ENCODE measurements at places on chromosomes 5 and 9.

DNA sequence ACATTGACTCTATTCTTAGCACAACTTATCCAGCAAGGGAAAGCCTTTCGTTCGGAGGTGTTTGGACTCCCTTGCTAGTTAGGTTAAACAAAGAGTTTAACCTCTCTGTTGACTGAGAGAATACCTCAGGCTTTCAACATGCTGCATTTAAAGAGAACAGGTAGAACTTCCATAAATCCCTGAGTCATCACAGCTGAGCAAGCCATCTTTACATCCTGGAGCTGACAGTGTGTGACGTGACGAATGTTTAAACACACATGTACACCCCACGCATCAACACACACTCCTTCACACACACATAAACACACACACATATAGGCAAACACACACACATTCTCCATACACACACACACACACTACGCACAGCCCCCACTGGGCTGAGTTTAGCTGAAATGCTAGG, 152.8 kb downstream of the ADAMTS12 start:
- DNase-seq: no peak

DNA sequence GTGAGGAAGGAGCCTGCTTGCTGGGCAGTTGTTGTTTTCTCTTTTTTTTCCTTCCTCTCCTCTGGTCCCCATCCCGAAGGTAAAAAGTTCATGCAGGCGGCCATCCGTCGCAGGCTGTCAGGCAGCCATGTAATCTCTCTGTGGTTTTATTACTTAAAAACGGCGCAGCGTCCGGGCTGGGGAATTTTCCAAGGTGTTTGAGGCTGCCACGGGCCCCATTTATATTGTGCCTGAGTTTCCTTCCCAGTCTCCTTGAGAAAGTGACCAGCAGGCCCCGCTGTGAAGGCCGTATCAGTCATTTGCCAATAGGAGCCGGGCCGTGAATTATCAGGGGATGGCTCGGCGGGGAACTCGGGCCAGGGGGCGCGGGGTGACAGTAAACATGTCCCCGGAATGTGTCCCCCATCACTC, 289.7 kb downstream of the PBX3 start:
- DNase-seq: no peak

- no peak for DNase-seq
Measured at GRCh38 chr9:117098331-117098730, 316.5 kb downstream of the ASTN2 start.

DNA sequence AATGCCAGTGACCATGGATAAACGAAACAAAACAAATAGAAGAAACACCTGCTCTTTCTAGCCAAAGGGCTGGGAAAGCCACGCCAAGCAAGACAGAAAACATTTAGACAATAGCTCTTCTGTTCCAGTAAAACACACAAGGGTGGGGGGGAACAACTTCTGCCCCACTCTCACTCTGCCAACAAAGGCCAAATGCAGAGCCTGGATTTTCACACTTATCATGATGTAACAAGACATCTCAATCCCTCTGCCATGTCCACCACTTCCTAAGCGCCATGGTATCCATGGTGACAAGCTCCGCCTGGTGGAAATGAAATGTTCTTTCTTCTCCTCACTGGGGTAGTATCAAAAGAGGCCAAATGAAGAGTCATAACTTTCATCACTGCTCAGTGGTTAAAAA, 60.6 kb downstream of the DRD1 start:
- no peak for DNase-seq

DNA sequence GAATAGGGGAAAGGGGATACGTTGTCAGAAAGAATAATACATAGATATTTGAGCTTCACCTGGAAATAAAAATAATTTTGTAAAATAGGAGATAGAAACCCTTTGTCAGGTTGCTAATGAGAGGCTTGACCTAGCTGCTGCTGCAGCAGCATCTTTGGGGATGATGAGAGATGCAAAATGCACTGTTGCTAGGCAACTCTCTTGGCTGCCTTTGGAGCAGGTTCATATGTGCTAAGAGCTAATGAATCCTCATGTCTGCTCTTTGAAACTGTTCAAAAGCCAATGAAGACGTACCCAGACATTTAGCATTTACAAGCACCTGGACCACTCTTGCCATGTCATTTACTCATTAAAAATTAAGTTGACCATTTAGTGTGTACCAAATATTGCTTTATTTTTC, 121.7 kb downstream of the FOCAD start:
- DNase-seq: no peak

DNA sequence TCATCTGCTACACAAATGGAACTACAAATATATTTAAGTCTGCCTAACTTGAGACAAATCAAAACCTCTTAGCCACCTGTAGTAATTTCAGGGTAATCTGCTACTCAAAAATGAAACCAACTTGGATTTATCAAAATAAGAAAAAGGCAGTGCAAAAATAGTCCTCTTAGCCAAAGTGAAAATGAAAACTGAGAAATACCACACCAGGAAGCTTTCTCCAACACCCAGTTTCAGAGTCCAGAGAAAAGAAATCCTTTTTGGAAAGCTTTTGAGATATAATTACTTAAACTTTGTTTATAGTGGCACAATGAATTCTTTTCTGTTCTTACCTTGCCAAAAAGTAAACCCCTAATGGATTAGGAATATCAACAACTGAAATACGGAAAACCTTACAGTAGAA, 990.4 kb downstream of the EFNA5 start:
- DNase-seq: no peak

GRCh38 chr9:20853866-20854265, 169.8 kb downstream of the FOCAD start:
- no peak for DNase-seq

- DNase-seq: no peak
Measured at GRCh38 chr5:109630093-109630492, 59.6 kb upstream of the MAN2A1 start.

GRCh38 chr5:51047369-51047768, 335.9 kb upstream of the ISL1 start:
- no peak for DNase-seq

DNA sequence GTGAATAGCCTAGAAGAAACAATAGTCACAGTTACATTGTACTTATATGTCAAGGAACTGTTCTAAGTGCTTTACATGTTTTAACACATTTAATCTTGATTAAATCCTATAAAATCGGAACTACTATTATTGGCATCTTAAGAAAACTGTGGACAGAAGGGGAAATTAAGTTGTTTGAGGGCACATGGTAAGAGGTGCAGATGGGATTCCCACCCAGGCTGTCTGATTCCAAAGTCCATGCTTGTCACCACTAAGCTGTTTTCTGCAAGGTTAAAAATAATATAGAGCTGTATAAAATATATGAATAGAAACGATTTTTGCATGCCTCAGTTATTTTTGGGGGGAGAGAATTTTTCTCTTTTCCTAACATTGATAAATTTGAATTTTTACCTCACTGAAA, 194.6 kb upstream of the KLF9 start:
- no peak for DNase-seq

DNA sequence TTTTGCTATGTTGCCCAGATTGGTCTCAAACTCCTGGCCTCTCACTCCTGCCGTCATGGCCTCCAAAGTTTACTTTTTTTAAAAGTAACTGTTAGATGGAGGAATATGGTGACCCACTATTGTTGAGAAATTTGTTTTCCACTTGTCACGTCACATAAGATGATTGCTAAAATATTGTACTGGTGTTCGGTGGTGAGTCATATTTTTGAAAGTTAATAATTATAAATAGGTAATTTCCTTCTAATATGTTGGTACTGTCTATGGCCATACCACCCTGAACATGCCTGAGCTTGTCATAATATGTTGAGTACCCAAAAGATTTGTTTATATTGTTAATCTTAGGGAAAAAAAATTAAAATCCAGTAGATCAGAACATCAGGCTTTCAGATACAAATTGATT, 22.6 kb downstream of the RMI1 start:
- DNase-seq: no peak

- no peak for DNase-seq
Measured at GRCh38 chr9:94818178-94818541, 91.7 kb downstream of the AOPEP start.

- DNase-seq: no peak
Measured at GRCh38 chr9:107158321-107158720, 124.8 kb upstream of the RAD23B start.

DNA sequence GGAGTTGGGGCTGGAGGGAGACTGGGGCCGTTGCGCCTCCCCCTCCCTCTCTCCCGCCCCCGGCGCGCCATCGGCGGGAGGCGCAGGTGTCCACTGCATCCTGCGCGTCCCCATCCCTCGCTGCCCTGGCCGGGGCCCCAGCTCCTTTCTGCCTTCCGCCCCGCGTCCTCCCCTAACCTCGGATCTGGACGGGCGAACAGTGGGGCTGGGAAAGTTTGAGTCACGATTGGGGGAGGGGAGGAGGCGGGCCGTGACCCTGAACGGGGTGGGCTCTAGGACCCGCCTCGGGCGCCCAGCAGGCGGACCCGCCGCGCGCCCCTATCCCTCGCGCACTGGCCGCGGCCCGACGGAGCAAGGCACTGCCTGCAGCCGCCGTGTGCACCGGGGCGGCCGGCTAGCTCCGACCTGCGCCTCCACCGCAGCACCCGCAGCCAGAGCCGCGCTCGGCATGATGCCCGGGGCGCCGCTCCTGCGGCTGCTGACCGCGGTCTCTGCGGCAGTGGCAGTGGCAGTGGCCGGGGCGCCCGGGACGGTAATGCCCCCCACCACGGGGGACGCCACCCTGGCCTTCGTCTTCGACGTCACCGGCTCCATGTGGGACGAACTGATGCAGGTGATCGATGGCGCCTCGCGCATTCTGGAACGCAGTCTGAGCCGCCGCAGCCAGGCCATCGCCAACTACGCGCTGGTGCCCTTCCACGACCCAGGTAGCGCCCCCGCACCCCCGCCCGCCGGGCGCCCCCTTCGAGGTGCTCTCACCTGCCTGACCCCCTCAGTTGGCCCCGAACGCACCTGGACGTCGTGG, at the start of gene HMCN2:
Gene HMCN2, plus strand, starts transcription at position 330 of the 805 bp plus-strand sequence. Its CDS starts 119 bp downstream, at position 449.
- DNase-seq: no peak

Data from stimulated activated CD8-positive, alpha-beta memory T cell treated with anti-CD3 and anti-CD28 coated beads, Interleukin-12 subunit alpha, Interleukin-12 subunit beta, amount 100 ng/mL, for 4 hours (primary cell).